Skeletal muscle tissue (tissue), 5 donors: ENCODE measurements at places on chromosomes 13 and 19. TPM values are rescaled to one million over a fixed set of nuclear protein-coding genes. Genes with fewer than 3 reads are reported as not detected.

The IGSF23 gene
- not detected for total RNA-seq

The HIPK4 gene
- not detected for total RNA-seq

The IFNL1 gene
- total RNA-seq, result not detected

The ZNF708 gene
- 7.3 TPM for total RNA-seq

The ACP7 gene
- not detected for total RNA-seq
